ENCODE measurements at places on chromosomes 7 and 10.

DNA sequence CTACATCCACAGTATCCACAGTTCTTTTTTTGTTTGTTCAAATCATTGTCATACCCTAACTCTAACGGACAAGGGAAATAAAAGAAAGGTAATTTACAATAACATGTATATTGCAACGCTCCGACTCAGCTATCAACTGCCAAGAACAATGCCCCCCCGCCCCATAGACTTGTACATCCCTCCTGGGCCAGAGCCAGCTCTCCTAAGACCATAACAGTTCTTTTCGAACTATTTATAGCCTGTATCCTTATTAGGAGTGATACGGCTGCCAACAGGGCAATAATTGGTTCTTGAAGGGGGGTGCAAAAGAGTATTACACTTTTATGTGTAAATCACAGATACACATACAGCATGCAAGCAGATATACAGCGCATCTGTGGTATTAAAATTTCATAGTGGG is 495.7 kb downstream of the GALNT17 start:
- DNase-seq: no peak

GRCh38 chr7:36128448-36129047 is 24.5 kb upstream of the EEPD1 start:
- peak; percentile 62 for DNase-seq

DNA sequence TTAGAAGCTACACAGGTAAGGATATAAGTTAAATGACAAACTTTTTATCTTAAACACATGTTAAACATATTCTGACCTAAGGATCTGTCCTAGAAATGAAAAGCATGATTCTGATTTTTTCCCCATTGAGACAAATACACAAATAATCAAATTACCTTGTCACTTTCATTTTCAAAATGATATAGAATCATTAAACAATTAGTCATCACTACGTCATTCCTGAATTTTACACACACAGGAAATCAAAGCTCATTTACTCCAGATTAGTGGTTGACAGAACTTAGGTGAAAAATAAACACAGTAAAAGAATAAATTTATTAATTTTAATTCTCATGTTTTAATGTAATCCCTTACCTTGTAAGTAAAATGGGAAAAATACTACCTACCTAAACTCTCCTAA is 89.0 kb downstream of the AASS start:
- DNase-seq: no peak

DNA sequence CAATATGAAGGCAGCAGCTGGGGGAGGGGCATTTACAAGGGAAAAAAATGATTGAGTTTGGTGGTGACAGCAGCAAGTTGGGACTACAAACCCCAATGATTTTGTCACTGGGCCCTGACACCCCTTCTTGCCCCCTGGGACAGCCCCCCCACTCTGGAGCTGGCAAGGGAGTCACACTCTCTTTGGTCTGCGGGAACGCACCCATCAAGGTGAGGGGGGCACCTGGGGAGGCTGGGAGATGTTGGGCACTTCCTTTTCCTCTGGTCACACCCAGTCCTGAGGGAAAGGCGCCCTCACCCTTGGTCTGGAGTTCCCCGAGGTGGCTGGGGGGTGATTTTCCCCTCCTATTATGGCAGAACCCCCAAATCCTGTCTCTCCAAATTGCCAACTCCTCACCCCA is 24.4 kb downstream of the EPHB4 start:
- DNase-seq: no peak

GRCh38 chr7:82549616-82550285 is 106.2 kb upstream of the CACNA2D1 start:
- no peak for DNase-seq

- DNase-seq: peak; percentile 19
These were observed 302.5 kb downstream of the ACTR3B start for GRCh38 chr7:153061910-153062528.

- no peak for DNase-seq
These were observed 49.2 kb upstream of the AGR3 start for GRCh38 chr7:16930946-16931345.
